Mesenteric fat pad (tissue), 1 donor: ENCODE measurements at places on chromosomes 5 and 9.

DNA sequence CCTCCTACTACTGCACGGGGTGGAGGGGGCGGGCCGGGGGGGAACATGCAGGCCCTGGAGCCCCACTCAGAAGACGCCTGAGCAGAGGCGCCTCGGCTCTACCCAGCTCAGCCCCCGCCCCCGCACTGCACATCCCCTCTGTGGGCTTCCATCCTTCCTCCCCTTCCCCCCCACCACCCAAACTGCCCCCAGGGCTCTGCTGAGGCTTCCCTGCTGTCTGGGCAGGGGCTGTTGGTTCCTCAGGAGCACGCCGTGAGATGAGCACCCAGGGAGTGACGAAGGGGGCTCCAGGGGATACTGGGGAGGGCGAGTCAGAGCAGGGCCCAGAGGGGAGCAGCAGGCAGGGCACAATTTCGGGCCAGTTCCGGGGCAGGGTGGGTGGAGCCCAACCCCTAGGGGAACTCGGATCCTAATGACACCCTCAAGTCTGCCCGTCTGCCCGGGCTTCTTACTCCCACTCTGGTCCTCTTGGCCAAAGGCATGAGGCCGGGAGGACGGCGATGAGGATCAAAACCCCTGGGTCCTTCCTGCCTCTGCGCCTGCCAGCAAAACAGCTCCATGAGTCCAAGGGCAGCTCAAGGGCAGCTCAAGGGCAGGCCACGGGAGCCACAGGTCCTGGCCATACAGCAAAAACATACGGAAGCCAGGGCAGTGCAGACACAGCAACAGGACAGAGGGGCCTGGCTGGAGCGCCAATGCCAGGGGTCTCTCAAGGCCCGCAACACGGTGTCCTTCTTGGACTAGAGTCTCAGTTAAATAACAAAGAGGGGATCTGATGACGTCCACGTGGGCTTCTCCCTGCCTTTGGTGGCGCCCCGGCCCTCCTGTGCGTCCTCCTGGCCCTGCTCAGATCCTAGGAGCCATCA lies 200.9 kb downstream of the AUH start:
- no peak for DNase-seq

DNA sequence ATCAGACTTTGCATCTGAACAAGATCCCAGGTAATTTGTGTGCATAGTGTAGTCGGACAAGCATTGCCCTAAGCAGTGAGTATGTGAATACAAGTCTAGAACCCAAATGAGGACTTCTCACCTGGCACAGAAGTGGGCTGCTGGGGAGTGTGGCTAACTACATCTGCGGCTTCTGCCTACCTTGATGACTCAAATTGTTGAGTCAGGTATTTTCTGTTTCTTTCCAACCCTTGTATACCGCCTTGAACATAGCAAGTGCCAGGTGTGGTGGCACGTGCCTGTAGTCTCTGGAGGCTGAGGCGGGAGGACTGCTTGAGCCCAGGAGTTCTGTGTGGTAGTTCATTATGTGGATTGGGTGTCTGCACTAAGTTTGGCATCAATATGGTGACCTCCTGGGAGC lies 7.9 kb upstream of the JADE2 start:
- no peak for DNase-seq

DNA sequence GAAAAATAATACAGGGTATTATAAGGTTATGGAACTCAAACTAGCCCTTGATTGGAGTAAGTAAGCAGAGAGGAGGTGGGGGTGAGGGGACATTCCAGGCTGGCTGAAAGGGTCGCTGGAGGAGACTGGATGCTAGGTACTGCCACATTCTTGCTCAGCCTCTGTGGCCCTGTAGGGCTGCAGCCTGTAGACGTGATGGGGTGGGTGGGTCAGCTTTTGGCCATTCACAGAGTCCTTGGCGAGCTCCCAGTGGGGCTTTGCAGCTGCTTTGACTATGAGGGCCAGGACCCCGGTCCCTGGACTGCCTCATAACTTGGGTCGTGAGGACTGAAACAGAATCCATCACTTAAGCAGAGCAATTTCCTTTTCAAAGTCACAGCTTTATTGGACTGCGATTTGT lies 4.2 kb upstream of the GDNF start:
- no peak for DNase-seq

DNA sequence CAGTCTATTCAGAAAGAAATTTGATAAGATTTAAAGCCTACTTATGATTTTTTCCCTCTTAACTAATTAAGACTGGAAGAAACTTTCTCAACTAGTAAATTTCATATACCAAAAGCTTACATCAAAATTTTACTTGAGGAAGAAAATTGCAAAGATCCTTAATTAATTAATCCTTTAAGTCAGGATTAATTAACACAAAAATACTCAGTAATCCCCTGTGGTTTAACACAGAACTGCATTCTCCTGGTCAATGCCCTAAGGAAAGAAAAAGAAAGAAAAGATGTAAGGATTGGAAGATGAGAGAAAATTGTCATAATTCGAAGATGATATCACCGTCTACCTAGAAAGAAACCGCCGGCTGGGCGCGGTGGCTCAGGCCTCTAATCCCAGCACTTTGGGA lies 17.3 kb upstream of the RUFY1 start:
- no peak for DNase-seq

DNA sequence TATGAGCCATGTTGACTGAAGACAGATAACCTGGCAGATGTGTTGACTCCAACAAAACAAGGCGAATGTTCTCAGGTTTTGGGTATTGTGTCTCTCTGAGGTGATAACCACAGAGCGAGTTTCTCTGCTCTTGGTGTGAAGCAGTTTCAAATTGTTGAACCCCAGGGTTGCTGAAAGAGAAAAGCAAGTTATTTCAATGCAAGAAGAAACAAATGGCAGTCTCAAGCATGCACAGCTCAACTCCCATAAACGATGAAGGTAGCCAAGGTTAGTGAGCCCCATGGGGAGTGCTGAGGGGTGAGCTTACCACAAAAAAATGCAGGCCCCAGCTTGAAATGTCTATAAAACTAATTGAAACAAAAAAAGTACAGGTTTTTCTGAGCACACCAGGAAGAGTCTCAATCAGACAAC lies 220.8 kb upstream of the DAPK1 start:
- DNase-seq: no peak

DNA sequence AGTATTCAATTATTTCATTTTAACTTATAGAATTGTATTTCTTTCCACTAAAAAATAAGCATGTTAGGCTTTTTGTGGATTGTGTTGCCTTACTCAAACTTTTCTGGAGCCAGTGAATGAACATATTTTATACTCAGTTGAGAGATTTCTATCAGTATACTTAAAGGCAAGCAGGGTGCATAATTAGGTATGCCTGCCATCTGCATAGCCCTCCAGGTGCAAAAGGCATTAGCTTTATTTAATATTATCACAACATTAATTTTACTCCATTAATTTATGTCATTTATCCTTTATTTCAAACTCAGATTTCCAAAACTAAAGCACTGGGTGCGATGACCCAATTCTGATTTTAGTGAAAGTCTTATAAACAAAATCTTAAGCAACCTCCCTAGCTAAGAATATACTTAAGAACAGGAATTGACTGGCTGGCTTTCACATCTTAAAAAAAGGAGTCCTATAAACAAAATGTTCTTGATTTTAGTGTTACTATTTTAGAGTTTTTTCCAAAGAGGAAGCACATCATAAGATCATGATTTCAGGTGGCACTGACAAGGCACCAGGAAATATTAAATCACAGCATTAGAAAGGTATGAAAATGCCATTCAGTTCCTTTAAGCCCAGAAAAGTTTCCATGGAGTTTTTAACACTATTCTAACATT lies 178.4 kb downstream of the MPDZ start:
- DNase-seq: no peak

- DNase-seq: no peak
Observed at GRCh38 chr9:113953531-113953930, 77.4 kb downstream of the ZNF618 start.

DNA sequence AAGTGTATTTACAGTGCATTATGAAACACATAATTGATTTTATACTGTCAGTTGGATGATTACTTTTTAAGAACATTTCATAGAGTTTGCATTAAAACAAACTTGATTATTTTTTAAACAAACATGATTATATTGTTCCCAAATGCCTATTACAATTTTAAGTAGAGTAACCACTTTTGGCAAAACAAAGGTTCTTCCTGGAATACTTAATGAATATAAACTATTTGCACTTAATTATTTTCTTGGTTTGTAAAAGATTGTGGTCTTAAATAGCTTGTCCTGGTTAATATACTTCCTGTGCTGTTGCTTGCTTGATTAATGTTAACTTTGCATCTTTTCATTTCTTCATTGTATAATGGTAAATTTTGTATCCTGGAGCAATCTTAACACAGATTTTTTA lies 180.0 kb downstream of the CDH12 start:
- DNase-seq: no peak

- DNase-seq: no peak
Observed at GRCh38 chr9:114416290-114416689, 28.5 kb upstream of the AKNA start.

- DNase-seq: no peak
Observed at GRCh38 chr9:18707489-18708205, 233.7 kb downstream of the ADAMTSL1 start.

- DNase-seq: no peak
Observed at GRCh38 chr5:36744773-36745589, 131.6 kb upstream of the NIPBL start.
